Cortex of kidney (tissue), 1 donor: ENCODE measurements at places on chromosomes 3 and 15.

DNA sequence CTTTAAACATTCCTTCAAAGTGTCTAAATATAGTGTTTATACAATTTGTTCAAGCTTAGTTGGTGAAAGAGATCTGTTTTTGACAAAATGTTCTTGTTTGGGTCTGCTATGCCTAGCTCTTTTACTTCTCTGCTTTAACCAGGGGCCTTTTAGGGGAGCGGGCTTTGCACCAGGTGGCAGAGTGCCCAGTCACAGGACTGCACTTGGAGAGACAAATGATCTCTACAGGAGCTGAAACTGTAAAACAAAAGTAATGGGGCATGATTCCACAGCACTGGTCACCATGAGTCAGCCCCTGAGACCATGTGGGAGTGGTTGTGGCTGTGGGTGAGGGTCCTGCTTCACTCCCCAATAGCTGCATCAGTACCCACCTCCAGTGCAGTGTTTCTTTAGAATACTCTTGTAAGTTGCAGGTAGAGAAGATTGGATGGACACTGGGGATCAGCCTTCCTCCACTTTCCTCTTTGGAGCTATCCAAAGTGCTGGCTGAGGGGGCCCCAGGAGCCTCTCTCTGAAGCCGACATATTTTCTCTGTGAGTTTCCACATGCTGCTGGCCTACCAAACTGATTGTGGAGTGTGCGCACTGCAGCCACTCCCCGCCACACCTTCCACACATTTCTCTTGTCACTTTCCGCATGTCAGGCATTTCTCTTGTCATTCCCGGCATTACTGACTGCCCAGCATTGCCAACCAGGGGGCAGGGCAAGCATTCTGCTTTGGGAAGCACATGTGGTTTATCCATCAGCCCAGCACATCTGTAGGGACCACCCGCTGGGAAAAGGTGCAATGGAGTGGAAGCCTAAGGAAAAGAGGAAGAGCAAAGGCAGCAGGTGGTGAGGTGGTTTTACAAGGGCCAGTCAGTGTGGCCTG, 110.0 kb downstream of the EPHB1 start:
- no peak for DNase-seq

- no peak for DNase-seq
These were observed 24.3 kb downstream of the ZDHHC19 start for GRCh38 chr3:196186651-196187573.

DNA sequence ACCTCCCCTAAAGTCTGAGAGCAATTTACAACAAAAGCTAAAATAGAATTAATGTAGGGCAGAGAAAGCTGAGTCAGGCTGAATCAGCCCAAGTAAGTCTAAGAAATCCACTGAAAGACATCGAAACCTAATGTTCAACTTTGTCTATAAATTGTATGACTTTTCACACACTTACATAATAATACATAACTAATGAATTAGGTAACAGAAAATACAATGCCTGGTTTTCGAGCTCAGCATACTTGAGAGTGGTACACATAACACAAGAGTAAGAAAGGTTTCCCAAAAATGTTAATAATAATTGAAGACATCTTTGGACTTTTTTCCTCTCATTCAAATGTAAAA, 55.3 kb upstream of the VGLL4 start:
- no peak for DNase-seq

GRCh38 chr3:25447925-25448324, 19.9 kb downstream of the RARB start:
- no peak for DNase-seq

DNA sequence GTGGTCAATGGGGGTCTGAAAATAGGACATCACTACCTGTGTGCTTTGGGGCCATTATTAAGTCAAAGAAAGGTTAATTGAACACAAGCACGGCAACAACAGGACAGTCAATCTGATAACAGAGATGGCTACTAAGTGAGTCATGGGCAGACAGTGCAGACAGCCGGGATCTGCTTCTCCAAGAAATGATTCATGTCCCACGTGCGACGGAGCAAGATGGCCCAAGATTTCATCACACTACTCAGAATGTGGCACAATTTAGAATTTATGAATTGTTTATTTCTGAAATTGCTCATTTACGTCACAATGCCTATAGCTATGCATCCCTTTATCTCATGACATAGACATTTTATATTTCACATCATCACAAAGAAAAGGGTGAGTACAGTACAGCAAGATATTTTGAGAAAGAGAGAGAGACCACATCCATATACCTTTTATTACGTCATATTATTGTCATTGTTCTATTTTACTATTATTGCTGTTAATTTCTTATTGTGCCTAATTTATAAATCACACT, 770.6 kb upstream of the NR2F2 start:
- no peak for DNase-seq

- no peak for DNase-seq
These were observed 73.3 kb downstream of the ABHD5 start for GRCh38 chr3:43764056-43764455.

- DNase-seq, result no peak
These were observed 297.1 kb downstream of the NSUN3 start for GRCh38 chr3:94359996-94360395.

- no peak for DNase-seq
These were observed 288.4 kb upstream of the SATB1 start for GRCh38 chr3:18713577-18713951.

DNA sequence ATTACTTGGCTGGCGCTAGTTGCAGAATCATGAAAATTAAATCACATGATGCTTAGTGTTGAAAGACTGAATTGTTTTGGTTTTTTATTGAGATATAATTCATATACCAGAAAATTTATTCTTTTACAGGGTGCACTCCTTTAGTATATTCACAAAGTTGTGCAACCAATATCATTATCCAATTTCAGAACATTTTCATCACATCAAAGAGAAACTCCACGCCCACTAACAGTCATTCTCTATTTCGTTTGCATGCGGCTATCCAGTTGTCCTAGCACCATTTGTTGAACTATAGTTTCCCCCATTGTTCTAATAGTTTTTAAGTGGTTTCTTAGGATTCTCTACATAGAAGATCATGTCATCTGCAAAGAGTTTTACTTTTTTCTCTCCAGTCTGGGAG, 3.7 kb downstream of the EHD4 start:
- no peak for DNase-seq

- DNase-seq, result no peak
These were observed 374.4 kb downstream of the LPP start for GRCh38 chr3:188528396-188528795.

GRCh38 chr15:51342227-51342999, 958 bp downstream of the GLDN start:
- DNase-seq, result no peak

- DNase-seq, result no peak
These were observed 34.8 kb downstream of the IGF1R start for GRCh38 chr15:98682992-98683701.

DNA sequence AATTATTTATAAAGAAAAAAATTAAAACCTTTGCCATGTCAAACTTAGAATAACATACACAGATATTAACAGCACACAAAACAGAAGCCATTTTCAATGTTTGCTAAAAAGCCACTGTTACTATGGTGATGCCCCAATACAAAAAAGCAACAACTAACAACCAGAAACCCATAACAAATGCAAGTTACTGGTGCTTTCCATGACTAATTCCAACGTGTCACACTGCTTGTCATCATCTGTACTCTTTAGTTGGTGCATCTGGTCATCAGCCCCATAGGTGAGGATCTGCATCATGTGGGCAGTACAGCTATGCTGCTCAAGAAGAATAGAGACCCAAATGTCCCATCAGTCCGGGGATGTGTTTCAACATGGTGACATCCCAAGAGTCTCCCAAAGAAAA, 52.8 kb downstream of the ATP8B4 start:
- DNase-seq, result no peak

GRCh38 chr15:78149805-78150751, 916 bp downstream of the IDH3A start:
- no peak for DNase-seq

DNA sequence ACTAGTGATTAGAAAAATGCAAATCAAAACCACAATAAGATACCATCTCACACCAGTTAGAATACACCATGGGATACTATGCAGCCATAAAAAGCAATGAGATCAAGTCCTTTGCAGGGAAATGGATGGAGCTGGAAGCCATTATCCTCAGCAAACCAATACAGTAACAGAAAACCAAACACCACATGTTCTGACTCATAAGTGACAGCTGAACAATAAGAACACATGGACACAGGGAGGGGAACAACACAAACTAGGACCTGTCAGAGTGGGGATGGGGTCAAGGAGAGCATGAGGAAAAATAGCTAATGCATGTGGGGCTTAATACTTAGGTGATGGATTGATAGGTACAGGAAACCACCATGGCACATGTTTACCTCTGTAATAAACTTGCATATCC, 36.0 kb upstream of the CCNL1 start:
- no peak for DNase-seq

DNA sequence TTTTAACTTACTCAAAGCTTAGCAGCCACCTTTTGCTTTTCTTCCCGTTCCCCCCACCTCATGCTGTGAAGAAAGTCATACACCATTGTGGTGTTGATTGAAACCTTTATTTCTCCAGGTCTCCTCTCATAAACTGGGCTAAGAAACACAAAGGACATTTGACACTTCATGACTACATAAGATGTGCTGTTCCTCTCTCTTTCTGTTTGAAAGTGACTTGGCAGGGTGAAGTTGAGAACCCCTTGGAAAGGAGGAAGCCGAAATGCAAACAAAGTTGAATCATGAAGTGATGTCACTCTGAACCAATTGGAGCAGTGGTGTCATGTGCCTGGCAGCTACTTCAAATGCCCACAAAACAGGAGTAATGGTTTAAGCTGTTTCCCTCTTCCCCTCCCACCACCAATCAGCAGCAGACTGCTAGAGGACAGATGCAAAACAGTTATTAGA, 174.7 kb downstream of the IGF1R start:
- no peak for DNase-seq

DNA sequence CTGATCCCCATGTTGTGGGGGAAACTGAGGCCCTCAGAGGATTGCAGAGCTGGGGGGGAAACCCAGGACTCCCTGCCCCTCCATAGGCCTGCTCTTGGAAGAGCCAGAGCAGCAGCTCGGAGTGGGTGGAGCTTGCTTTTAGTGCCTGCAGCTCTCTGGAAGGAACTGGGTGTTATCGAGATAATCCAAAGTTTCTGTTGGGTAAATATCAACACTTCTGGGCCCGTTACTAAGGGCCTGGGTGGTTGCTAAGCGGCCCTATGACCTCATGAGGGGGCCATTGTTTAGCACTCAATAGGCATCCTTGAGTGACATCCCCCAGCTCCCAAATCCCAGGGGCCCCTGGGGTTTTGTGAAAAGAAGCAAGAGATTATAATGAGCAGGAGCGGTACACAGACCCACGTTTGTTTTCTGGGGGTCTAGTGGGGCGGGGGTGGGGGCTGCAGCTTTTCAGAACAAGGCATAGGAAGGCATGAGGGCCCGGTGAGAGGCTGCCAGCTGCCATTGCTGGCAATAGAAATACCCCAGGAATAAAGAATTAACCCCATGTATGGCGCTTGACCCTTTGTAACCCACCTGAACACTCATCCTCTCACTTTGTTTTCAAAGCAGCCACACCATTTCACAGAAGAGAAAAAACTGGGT, 48.3 kb upstream of the ATP2B2 start:
- no peak for DNase-seq

DNA sequence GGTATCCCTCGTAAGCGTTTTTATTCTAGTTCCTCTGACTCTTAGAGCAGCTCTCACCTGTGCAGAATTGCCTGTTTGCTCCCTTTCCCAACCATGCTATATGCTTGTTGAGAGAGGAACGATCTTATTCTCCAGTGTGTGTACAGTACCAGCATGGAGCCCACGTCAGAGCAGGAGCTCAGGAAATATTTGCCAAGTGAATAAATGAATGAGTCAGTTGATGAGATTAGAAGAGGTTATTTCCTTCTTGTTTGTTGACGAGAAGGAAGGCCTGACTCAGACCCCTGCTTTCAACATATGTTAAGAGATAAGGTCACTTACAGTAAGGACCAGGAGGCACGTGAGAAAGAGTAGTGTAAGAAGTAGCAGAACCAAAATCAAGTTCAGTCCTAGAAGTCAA, 106.3 kb upstream of the ABHD17C start:
- no peak for DNase-seq

- no peak for DNase-seq
These were observed 266.2 kb downstream of the ZNF385D start for GRCh38 chr3:21484828-21485144.
